AG04449 (cell line): ENCODE measurements at places on chromosomes 4 and X.

GRCh38 chr4:185335579-185335978 is 60.1 kb downstream of the LRP2BP start:
- no peak for DNase-seq

GRCh38 chr4:143431526-143432257 is 81.8 kb upstream of the SMARCA5 start:
- no peak for DNase-seq

- DNase-seq = no peak
Observed at GRCh38 chr4:140103676-140104075, 50.3 kb downstream of the MAML3 start.

- peak; percentile 73 for DNase-seq
Observed at GRCh38 chrX:103453655-103454054, 65.6 kb downstream of the RAB40A start.

DNA sequence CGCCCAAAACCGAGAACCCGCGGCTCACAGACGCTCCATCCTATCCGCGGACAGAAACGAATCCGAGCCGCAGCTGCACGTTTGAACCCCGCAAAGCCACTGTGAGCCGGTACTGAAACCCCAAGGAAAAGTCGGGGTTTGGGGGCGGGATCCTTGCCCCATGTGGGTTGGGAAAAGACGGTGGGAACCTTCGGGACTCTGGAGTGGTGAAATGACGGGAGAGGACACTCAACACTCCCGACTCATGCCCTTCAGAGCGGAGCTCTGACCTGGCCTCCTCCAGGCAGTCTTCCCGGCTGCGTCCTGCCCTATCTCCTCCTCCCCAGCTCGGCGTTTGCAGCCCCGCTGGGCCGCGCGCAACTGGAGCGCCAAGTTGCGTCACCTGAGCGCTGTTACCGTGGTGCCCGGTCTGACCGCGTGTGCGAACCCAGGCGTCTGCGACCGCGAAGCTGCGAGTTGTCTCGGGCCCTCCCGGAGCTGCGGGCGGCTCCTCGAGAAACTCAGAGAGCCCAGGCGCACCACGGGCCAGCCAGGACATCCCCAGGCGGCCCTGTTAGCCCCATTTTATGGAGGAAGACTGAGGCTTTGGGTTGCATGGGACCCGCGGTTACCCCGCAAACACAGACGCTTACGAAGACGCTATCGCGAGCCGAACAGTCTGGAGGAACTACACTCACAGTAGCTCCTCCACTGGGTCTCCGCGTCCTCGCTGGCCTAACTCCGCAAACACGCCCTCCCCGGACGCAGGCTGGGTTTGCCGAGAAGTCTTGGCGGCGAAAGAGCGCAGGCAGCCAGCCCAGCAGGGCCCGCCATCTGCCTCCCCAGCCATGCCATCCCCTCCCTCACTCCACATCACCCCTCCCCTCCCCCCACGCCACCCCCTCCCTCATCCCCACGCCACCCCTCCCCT is 20.3 kb upstream of the HMX1 start:
- DNase-seq = no peak

DNA sequence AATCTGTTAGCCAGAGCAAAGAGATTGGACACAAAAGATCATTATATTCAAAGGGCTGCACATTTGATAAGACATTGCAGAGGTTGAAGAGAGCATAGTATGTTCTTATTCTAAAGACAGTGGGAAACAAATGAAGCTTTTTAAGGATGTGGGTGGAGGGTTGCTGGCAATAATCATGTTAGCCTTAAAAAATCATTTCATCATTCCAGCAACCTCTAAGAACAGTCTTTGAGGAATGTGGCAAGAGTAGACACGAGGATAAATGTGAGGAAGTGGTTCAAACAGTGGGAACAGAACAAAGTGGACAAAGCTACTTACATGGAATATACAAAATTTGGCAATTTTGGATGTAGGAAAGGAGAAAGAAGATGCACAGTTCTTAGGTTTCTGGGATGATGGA is 167.3 kb upstream of the SPRY1 start:
- no peak for DNase-seq

DNA sequence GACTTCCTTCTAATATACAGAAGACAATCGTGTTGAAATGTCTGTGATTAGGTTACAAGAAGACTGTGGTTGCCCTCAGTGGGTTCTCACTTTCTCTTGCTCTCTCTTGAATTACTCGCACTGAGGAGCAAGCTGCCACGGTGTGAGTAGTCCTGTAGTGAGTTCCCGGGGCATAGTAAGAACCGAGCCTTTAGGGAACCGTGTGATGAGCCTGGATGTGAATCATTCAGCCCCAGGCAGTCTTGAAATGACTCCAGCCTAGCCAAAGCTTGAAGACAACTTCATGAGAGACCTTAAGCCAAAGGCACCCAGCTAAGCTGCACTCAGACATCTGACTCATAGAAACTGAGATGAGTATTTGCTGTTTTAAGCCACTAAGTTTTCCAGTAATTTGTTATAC is 292.7 kb downstream of the SPOCK3 start:
- DNase-seq = no peak

DNA sequence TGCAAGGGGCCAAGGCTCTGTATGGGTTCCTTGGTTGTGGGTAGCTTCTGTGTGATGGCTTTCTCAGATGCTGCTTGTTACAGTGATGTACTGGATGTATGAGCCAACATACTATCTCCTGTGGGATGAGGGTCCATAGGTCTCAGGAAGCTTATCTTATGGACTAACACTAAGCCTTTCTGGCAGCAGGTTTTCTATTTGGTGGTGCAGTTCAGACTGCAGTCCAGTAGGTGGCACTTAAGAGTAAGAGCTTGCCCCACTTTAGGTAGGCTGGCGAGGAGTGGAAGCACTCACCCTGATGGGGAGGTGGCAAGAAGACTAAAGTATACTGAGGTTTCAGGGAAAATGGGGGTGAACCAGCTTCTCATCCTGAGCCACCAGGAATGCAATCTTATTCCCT is 306.7 kb upstream of the MAOA start:
- DNase-seq = no peak

- DNase-seq = no peak
Observed at GRCh38 chrX:10049236-10049635, 82.1 kb downstream of the CLDN34 start.

DNA sequence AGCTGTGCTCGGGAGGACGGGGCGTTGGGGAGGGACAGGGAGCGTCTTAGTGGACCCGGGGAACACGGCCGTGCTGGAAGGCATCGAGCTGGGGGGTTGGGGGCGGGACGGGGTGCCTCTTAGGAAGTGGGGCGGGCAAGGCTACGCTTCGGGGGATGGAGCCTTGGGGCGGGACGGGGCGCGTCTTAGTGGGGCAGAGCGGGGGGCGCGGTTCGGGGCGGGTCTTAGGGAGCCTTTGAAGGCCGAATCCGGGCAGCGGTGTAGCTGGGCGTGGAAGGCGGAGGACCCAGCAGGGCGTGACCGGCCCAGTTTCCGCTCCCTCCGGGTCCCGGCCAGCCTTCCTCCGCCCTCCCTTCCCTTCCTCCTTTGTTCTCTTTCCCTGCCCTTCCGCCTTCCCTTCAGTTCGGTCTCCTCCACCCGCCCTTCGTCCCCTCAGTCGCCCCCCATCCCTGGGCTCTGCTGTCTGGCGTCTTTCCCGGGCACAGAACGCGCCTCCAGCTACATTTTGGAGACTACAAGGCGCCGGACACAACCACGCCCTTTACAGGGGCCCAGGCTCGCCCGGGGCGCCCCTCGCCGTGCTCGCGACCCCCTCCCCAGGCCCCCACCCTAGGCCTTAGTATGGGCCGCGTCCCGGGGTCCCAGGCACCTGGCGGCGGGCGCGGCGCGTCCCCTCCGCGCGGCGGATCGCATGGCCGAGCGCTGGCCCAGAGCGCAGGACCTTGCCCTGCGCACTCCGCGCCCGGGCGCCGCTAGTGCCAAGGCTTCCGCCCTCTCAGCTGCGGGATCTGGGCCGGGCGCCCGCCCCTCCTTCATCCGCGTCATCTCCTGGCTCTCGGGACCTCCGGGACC is at the start of gene ARSD:
ARSD (minus strand) TSS at position 757 of the 852 bp plus-strand sequence; CDS start at position 693, 64 bp downstream.
- peak; percentile 19 for DNase-seq

DNA sequence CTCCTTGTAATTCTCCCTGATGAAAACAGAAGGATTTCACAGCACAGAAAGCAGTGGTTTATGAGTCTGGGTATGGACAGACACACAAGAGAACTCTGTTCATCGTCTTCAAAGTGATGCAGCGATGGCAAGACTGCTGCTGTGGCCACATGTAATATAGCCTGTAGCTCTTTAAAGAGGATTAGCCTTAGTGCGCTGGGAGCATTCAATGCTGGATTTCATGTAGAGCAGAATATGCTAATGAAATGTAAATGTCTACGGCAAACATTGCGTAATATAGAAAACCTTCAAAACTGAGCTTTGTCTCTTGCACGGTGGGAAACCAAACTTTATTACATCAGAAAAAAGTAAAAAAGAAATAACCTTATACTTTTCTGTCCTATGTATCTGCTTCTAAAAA is 42.9 kb downstream of the ALPK1 start:
- DNase-seq = no peak

- DNase-seq = no peak
Observed at GRCh38 chrX:155215443-155216178, 649 bp upstream of the VBP1 start.

DNA sequence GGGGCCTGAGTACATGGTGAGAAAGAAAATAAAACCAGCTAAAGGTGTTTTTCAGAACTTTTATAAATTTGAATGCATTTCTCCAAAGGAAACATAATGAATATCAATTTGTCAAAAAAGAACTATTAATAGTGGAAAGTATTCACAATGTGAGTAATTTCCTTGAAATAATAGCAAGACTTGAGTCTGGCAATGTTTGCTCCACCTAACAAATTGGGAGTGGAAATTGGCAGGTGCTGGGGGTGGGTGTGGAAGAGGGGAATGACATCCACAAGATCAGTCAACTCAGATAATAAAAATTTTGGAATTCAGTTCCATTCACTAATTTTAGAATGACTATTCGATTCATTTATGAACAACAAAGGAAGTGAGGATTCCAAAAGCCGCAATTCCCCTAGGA is 884.8 kb upstream of the SLIT2 start:
- no peak for DNase-seq

DNA sequence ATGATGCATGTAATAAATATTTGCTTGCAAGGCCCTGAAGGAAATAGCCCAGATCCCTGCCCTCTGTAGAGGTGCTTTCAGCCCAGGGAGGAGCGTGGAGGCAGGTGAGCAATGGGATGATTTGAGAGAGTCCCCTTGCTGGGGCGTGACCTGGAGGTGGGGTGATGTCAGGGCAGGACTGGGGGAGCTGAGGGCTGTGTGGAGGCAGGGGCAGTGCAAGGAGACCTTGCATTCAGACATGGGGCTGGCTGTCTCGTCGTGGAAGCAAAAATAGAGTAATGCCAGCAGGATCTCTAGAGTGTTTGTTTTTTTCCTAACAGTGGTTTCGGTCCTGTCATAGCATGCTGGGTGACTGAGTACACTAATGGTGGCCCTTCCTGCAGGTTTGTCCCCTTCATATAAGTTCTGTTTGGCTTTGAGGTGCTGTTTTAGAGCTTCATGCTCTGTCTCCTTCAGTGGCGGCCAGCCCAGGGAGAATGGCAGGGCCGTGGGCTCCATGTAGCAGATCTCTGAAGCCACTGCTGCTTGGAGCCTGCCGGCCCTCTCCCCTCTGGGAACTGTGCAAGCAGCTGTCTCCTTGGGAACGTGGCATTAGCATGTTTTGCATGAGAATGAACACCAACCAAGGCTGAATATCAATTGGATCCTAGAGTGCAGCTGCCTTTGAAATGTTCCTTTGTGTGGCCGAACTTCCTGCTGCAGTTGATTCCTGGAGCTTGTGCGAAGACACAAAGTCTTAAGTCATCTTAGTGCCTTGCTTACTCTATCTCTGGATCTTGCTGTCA is 39.3 kb upstream of the CLDN34 start:
- no peak for DNase-seq

- no peak for DNase-seq
Observed at GRCh38 chr4:184662236-184662635, 12.7 kb downstream of the PRIMPOL start.

- no peak for DNase-seq
Observed at GRCh38 chr4:13218326-13218958, 265.7 kb downstream of the RAB28 start.

DNA sequence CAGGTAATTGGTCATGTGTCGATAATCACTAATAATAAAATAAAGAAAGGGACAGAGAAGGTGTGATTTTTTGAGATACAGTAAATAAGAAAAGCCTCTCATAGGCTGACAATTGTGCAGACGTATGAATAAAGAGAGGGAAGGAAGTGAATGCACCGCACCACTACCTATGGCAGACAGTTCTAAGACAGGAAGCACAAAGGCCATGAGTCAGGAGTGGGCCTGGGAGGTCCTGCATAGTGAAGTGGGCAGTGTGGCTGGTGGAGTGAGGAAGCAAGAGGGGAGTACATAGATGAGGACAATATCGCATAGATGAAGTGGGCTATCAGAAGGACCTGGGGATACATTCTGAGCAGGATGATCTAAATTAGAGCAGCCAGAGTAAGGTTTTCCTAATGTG is 75.6 kb downstream of the BMP3 start:
- DNase-seq = no peak

- DNase-seq = no peak
Observed at GRCh38 chrX:69069086-69069445, 96.2 kb downstream of the PJA1 start.

DNA sequence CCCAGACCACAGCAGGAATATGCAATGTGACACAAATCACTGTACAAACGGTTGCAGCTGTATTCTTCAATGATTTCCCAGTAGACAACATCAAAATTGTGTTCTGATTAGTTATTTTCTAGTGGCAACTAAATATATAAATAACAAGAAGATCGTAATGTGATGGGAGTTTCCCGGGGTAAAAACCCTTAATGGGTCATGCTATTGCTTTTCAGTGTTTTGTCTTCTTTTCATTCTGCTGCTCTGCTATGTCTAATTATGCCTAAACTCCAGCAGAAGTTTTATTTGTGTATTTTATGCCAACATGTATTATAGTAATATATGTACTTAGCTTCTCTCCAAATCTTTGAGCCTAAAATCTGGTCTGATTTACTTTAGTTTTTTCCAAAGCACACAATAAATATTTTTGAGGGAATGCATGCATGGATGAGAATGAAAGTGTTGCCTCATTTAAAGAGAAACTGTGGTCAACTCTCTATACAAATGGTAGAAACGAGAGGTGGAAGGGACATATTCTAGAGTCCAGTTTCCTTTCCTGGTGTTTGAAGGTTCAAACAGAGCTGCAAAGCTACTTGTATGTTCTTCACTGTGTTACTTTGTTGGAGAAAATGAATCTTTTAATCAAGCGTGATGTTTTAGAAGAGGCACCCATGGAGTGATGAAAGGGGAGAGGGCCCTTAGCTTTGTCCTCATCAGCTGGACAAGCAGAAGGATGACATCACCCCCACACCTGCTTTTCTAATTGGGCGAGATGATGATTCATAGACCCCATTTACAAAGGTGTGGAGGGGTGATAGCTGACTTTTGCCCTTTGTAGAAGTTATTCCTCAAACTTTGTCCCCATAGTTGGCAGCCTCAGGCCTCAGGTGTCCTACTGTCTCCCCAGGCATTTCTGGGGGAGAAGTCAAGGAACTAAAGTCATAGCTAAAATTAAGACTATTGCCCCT is 129.7 kb downstream of the FRAS1 start:
- DNase-seq = no peak

GRCh38 chr4:147078875-147079658 is 133.4 kb upstream of the TTC29 start:
- DNase-seq = no peak
